ENCODE measurements at places on chromosomes 7 and 10.

DNA sequence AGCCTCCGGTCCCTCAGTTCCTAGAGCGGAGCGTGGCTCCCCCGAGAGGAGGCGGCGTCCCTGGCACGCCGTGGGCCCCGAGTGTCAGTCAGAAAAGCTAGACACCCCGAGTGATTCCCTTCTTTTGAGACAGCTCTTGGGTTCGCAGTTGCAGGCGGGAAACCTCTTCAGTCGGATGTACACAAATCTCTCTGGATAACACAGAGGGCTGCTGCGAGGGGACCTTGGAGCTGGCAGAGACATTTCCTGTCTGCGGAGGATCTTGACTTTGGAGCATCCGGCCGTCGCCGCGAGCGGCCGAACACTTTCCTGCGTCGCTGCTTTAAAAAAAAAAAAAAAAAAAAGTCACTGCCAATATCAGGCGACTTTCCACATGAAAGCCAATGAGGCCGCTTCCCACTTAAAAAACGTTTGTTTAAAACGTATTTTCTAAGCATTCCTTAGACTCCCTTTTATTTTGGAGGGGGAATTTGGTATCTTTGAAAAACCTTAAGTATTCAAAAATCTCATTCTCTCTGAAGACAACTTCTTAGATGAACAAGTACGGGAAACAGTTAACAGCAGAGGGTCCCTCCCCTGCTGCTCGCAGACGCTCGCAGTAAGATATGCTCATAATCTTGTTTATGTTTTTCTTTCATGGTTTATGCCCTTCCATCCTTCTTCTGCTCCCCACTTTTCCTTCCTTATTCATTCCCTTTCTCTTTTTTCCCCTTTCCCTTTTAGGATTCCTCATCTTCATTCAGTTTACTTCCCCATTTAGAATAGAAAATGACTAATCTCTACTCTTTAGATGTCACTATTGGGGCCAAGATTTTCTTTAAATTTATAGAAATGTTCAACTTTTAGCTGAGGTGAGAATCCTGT lies 10.0 kb downstream of the HHEX start:
- peak; percentile 51 for DNase-seq

GRCh38 chr7:54814401-54814800 lies 55.4 kb upstream of the SEC61G start:
- no peak for DNase-seq

DNA sequence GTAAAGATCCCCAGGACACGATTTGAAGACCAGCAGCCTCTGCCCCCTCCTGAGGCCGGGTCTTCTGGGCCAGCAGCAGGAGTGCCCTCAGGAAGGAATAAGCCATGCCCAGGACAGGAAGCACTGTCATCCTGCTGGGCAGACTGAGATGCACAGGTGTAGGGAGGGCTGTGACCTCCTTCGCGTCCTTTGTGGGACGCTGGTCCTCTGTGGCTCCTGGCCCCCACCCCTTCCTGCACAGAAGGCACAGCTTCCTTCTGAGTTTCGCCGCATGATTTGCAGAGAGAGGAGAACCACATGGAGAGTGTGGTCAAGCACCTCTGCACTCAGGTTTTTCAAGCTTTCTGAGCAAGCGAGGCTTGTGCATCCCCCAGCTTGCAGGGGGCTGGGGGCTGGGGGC lies 112.7 kb downstream of the RGS10 start:
- DNase-seq, result no peak

DNA sequence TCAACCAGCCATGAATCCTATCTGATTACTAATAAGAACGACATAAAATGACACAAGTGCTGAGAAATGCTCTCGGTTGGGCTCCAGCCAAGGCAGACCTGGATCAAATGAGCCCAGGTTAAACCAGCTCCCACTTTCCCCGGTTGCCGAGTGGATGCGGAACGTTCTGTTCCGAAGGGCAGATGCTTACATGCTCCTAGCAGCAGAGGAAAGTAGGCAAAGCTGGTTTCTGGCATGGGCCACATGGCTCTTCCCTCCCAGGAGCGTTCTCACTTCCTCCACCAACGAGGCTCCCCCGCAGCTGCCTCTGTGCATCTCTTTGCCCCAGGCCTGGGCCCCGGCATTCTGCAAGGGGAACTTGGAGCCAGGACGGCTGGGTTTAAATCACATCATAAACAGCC lies 61.8 kb upstream of the SDK1 start:
- no peak for DNase-seq

DNA sequence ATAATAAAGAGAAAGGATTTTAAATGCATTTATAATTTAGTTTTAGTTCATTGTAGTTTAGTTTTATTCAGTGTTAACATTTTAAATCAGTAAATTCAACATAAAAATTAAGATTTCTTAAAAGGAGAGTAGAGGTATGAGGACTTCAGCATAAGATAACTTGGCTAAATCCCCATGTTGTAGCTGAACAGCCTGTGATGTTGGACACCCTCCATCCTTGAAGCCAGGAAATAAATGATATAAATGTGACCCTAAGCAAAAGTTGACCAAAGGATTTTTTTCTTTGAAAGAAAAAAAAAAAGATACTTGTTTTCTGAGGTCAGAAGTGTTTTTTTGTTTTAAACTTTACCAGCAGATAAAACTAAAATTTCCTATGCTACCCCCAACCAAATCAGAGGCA lies 48.7 kb downstream of the GNAI1 start:
- DNase-seq, result no peak

DNA sequence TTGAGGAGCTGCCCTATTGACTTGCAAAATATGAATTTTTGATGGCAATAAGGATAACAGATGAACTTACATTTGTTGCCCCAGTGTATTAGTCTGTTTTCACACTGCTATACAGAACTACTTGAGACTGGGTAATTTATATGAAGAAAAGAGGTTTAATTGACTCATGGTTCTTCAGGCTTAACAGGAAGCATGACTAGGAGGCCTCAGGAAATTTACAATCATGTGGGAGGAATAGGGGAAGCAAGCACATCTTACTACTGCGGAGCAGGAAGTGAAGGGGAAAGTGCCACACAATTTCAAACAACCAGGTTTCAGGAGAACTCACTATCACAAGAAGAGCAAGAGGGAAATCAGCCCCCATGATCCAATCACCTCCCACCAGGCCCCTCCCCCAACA lies 57.9 kb downstream of the ZNF22 start:
- peak; percentile 63 for DNase-seq

DNA sequence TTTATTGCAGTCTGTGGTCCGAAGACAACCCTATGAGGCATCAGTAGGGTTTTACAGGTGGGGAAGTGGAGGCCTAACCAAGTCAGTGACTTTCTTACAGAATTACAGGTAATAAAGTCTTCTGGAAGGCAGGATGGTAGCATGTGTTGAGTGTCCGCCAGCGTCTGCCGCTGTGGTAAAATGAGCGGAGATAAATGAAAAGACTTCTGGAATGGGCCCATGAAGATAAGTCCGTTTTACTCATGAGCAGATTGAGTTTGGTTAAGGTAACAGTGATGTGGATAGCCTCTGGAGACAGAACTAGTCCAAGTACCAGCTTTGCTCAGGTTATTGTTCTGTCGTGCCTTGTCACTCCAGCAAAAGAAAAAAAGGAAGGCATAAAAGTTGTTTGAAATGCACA lies 966 bp downstream of the FBH1 start:
- DNase-seq, result no peak

GRCh38 chr7:29527505-29528108 lies 36.0 kb upstream of the PRR15 start:
- DNase-seq, result no peak

- no peak for DNase-seq
These were observed 55.4 kb upstream of the KIF5B start for GRCh38 chr10:32111585-32111984.

DNA sequence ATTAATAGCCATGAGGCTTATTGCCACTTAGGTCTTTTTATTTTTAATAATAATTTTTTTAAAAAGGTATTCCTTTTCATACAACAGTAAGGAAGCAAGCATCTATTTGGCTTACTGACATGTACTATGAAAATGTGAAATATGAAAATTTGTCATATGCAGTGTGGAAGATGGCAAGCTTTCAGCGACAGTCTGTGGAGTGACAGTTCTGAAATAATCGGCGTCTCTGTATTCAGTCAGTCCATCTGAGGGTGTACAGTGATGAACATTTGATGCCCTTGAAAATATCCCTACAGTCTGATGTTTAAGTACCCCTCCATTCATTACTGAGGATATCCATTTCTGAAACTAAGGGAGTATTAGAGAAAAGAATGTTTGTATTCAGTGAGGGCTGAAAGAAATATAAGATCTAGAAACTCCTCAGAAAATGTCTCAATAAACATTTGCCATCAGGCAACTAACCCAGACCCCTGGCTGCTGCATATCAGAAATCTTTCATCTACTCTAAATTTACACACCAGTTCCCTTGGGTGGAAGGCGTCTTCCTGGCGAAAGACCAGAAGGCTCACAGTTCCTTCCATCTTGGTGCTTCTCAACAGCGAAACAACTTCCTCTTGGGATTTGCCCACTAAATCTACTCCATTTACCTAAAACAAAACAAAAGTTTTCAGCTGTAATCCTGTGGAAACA lies 440.6 kb downstream of the PARD3 start:
- no peak for DNase-seq

GRCh38 chr7:129779602-129780256 lies 168.2 kb downstream of the NRF1 start:
- no peak for DNase-seq

GRCh38 chr7:105141068-105141467 lies 127.1 kb downstream of the KMT2E start:
- peak; percentile 40 for DNase-seq

- DNase-seq, result no peak
These were observed 25.3 kb downstream of the FRMPD2 start for GRCh38 chr10:48249004-48249762.

DNA sequence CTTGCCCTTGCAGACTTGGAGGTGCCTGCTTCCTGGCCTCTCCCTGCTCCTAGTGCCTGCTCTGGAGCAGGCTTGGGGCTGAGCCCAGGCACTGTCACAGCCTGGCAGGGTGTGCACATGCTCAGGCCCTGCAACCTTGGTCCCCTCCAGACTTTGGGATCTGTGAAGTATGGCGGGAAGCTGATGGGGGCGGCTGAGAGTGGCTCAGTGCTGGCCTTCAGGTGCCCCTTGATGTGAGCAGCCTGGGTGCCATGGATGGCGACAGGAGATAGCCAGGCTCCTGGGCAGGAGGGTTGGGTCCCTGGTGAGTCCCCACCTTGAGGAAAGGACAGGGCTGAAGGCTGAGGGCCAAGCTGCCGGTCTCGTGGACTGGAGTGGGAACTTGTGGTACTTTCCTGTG lies 700.4 kb upstream of the KCND2 start:
- DNase-seq, result no peak

DNA sequence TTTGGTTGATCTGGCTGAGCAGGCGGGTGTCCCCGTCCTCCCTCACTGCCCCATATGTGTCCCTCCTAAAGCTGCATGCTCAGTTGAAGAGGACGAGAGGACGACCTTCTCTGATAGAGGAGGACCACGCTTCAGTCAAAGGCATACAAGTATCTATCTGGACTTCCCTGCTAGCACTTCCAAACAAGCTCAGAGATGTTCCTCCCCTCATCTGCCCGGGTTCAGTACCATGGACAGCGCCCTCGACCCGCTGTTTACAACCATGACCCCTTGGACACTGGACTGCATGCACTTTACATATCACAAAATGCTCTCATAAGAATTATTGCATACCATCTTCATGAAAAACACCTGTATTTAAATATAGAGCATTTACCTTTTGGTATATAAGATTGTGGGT lies 26.9 kb upstream of the TRIM56 start:
- peak; percentile 67 for DNase-seq

GRCh38 chr7:11328309-11328708 lies 354.6 kb downstream of the PHF14 start:
- no peak for DNase-seq

Data from dermis microvascular lymphatic vessel endothelial cell (primary cell).